Stimulated activated CD4-positive, alpha-beta T cell treated with anti-CD3 and anti-CD28 coated beads, Interleukin-12 subunit alpha, Interleukin-12 subunit beta, amount 100 ng/mL, for 4 hours (primary cell): ENCODE measurements at places on chromosomes 2 and 18.
A peak's percentile ranks its signal among the peaks of the same experiment; 100 is the strongest.

DNA sequence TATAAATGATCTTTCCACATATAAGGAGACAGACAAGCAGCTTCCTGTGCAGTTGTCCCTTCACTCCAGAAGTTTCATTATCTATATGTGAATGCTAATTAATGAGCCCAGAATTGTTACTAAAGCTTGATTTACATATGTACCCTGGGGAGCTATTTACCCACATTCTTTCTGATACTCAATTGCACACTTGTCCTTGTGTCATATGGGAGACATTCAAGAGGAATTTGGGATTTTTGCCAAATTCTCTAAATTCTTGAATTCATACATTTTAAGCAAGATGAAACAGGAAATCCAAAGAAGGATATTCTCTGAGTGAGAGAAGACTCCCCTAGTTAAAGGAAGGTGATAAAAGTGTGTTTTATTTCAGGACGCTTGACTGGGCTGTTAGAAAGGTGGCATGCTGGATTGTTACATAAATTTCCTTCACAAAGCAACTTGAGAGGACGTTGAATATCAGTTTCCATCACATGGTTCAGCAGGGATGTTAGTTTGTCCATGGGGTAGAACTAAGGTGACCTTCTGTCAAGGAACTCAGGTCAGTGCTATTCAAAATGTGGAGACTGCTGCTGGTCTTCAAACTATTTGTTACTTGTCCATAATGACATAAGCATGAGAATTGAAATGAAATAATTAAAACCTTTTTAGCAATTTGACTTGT lies 368.2 kb downstream of the IRS1 start:
- no peak for DNase-seq

DNA sequence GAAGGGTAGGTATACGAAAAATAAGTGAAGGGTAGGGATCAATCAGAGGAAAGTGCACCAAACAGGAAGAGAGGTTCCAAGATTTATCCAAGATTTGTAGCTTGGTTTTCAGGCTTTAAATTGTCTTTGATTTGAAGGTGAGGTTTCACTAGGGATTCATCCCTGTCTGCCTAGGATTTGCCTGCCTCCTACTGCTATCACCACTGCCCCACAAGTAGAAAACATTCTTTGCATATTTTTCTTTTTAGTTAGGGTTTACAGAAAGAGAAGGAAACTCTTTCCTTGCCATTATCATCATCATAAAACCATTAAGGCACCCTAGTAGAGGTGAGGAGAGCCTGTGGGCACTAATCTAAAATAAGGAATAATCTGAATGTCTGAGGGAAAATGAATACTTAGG lies 45.8 kb upstream of the TANC1 start:
- DNase-seq, result no peak

DNA sequence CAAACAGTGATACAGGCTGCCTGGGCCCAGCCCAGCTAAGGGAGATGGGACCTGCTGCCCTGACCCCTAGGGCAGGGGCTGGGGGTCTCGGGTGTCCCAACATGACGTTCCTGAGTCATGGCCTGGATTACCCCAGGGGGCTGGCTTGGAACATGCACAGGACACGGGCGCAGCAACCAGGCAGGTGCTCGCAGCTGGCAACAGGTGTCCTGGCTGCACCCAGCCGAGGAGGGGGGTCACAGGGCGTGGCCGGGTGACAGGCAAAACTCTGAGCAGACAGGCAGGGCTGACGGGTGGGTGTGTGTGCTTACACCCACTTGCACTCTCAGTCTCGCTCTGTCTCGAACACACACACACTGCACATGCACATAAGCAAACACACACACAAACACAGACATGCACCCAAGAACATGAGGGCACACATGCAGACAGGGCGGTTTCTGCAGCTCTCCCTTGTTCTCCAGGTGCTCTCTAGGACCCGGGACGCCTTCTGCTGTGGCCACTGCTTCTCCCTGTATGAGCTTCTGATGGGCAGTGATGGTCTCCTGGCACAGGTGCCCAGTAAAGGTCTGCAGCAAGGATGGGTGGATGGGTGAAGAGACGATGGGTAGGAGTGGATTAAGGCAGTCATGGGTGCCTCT lies 33.7 kb upstream of the TAF1B start:
- DNase-seq, result no peak

- DNase-seq, result peak; percentile 41
Measured at GRCh38 chr2:74530239-74531187, 780 bp downstream of the HTRA2 start.

- no peak for DNase-seq
Measured at GRCh38 chr18:57461652-57462269, 26.6 kb downstream of the ONECUT2 start.

DNA sequence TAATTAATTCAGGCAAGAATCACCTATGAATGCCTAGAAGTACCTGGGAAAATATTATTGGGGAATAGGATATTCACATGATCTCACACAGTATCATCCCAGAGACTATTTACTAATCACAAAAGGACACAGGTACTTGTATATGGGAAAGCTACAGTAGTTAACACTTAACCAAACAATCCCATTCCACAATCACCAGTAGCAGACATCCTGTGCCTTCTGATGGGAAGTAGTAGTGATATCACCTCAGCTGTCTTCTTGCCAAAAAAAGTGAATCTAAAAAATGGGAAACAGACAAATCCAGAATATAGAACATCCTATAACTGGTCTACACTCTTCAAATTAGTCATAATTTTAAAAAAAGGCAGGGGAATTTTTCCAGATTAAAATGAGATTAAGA lies 75.6 kb upstream of the CCDC150 start:
- DNase-seq, result no peak

GRCh38 chr18:37395138-37395537 lies 170.5 kb downstream of the CELF4 start:
- no peak for DNase-seq

DNA sequence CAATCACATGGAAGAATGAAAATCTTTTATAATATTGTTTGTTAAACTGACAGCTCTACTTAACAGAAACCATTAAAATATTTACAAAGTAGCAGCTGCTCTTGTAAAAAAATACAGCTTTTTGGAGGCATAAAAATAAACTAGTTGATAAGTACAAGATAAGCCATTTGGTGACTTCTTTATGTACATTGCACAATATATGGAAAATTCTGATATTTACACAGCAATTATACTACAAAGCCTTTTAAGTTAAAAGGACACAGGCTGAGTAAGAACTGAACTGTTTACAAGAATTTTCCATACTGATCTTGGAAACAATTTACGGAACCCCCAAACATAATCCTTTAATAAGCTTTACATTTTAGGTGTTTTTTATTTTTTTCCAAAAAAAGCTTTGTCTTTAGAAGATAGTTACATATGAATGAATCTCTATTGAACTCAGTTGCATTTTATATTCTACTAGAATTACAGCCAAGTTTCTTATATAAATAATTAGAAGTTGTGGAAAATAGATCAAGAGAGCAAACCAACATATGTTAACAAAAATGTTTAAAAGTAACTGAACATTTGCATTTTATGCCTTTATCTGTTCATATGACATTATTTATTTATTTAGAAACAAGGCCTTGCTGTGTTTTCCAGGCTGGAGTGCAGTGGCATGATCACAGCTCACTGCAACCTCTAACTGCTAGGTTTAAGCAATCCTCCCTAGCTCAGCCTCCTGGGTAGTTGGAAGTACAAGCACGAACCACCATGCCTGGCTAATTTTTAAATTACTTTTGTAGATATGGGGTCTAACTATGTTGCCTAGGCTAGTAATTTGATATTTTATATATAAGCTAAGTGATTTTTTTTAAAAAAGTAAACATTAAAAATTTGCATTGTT lies 142.5 kb downstream of the OTX1 start:
- DNase-seq, result no peak

GRCh38 chr18:78323453-78324197 lies 656.0 kb upstream of the SALL3 start:
- no peak for DNase-seq

DNA sequence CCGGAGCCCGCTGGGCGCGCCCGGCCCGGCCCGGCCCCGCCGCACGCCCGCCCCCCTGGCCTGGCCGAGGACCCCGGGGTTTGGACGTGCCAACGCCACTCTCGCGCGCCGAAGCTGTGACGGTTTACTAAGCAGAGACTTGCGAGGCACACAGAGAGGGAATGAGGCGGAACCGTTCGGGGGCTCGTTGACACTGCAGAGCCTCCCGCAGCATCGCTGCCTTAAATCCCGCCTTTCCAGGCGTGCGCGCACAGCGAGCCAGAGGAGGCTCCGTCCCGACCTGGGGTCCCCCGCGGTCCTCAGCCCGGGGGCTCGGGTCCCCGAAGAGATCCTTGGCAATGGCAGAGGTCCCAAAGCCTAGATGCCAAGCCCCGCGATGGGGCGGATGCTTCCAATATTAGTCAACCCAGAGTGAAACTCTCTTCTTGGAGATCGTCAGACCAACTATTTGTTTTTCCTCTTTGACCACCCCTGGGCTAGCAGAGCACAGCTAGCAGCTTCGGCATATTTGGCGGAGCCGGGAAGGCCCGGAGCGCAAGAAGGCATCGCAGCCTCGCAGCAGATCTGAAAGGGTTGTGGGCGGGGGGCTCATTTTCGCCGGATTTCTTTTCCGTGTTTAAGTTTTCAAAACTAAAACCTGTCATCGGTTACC lies at the start of gene ZNF385B:
TSS of gene ZNF385B (minus strand) at position 197 of the 652 bp plus-strand sequence.
- no peak for DNase-seq

DNA sequence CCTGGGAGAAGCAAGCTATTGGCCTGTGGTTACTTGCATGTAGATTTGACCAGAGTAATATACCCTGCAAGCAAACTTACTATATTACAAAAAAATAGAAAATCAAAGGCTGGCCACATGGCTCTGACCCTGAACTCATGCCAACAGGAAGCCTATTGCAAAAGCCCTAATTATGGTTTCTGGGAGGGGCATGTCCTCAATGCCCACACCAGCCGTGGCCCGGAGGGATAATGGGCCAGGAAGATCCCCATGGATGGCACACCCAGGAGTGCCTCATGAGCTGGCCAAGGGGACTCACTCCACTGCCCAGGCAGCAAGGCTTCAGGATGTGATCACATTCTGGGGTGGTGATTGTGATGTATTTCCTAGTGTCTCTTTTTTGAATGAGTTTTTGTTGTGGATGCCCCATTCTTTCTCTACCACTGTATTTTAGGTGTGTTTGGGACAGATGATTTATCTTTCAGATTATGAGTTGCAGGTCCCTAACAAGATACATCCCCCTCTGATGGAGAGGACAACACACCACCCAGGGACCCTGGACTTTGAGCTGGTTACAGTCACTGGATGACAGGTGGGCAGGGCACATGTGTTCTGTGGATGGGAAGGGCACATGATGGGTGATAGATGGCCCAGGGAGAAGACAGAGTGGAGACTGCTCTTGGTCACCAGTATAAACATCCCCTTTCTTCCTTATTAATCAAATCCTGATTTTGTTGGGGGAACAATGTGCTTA lies 18.7 kb upstream of the TFCP2L1 start:
- no peak for DNase-seq

DNA sequence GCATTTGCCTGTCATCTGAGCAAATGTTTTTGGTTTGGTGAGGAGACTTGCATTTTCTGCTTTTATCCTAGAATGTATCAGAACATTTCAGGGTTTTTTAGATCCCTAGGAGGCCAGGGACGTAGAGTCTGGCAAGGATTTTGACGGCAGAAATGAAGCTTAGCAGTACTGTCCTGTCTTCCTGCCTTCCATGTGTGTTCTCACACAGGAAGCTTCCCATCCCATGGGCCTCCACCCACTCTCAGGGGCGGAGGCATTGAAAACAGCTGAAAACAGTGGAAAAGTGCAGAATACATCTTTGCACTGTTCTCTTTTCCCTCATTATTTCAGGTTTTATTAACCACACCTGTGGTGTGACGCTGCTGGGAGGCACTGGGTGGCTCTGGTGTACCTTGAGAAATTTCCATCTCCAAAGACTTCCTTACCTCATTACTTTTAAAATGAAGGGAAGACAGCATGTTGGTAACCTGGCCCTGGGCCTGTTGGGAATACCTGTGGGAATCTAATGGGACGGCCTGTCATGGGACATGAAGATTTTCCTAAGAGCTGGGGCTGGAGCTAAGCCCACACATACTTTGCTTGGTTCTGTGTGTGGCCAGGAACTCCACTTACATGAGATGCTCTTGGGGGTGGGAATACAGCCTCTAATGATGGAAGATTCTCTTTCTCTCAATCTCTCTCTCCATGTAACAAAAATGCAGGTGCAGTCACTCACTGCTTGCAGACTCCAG lies 20.5 kb downstream of the PCARE start:
- DNase-seq, result no peak

DNA sequence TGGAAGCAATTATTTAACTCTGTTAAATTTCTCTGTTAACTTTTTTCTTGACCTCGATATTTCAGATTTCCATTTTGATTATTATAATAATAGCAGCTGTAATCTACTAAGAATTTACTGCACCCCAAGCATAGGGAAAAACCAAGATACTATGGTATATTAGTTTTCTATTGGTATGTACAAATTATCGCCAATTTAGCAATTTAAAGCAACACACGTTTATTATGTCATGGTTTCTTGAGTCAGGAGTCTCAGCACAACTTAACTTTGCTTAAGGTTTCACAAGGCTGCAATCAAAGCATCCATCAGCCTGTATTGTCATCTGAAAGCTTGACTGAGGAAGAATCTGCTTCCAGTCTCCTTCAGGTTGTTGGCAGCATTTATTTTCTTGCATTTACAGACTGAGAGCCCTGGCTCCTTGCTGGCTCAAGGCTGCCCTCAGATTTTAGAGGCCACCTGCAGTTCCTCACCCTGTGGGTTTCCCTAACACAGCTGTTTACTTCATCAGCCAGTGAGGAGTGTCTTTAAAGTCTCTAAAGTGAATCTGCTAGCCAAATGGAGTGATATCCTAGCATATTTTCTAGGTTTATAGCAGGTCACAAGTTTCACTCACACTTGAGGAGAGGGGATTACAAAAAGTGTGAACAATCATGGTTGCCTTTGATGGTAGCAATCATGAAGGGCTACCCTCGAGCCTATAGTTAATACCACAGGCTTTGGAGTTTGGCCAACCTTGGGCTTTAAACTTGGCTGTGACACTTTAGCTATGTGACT lies 4.4 kb upstream of the VPS54 start:
- DNase-seq, result no peak
